ENCODE measurements at places on chromosomes 4 and X.
A peak's percentile ranks its signal among the peaks of the same experiment; 100 is the strongest.

DNA sequence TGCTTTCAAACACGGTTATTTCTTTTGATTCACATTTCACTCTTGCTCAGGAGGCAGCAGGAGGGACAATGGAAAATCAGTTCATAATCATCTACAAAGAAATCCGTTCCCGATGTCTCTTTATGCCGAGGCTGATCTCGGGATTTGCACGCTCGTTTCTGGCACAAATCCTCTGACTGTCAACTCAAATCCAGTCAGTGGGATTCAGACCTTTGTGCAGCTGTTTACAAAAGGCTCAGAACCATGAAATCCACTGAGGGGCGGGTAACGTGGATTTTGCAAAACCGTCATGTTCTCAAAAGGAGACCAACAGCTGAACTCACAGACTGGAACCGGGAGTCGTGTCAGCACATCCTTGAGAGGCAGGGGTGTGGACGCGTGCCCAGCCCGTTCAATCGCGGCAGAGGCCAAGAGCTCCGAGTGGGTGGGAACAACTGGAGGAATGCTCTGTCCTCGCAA is 46.4 kb downstream of the ACOX3 start:
- no peak for DNase-seq

DNA sequence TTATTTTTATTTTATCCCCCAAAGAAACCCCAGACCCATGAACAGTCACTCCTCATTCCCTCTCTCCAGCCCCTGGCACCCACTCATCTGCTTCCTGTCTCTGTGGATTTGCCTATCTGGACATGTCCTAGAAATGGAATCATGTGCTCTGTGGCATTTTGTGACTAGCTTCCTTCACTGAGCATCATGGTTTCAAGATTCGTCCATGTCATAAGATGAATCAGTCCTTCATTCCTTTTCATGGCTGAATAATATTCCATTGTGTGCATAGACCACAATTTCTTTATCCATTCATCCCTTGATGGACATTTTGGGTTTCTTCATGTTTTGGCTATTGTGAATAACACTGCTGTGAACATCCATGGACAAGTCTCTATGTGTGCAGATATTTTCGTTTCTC is 10.2 kb downstream of the ABCD1 start:
- peak; percentile 4 for DNase-seq

GRCh38 chrX:35382966-35383365 is 415.2 kb upstream of the MAGEB16 start:
- no peak for DNase-seq

DNA sequence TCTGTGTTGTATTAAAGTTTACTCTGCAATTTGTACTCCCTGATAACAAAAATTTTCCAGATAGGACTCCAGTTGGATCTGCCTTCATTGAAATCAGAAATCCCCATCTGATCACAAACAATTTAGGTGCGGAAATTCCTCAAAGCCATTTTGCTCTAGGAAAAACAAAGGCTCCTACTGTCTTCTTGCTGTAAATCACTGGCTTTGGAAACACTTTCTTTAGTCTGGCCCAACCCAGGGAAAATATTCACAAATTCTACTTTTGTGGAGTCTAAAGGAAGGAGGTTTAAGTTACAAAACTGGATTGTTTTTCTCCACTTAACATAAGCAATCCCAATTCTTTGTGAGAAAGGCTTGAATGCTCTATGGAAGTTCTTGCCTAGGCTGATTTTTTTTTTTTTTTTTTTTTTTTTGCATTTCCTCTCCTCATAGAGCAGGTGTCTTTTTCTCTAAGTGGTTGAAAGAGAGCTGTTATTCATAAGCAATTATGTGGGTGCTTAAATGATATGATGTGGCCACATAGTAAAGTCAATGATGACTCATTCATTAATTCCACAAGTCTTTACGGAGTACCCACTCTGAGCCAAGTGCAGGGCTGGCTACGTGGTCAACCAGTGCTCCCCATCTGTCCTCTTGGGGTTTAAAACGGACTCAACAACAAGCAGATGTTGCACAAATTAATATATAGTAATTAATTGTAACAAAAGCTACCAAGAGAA is 261.4 kb downstream of the LDB2 start:
- DNase-seq: no peak

GRCh38 chrX:41275661-41276609 is 58.0 kb upstream of the DDX3X start:
- peak; percentile 61 for DNase-seq

DNA sequence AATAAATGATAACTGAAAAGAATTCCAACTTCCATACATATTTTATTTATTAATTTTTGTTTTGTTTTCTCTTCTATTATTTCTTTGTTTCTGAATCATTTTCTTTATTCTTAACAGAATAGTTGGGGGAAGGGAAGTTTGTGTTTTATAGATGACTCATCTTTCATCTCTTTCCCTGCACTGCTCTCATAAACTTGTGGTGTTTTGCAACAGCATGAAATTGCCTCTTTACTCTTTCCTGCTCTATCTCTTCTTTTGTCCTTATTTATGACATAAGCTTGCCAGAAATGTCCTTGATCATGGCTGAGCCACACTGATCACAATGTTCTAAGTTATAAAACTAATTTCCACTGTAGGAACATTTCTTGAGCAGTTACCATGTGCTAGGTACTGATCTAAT is 22.3 kb downstream of the QRFPR start:
- no peak for DNase-seq

DNA sequence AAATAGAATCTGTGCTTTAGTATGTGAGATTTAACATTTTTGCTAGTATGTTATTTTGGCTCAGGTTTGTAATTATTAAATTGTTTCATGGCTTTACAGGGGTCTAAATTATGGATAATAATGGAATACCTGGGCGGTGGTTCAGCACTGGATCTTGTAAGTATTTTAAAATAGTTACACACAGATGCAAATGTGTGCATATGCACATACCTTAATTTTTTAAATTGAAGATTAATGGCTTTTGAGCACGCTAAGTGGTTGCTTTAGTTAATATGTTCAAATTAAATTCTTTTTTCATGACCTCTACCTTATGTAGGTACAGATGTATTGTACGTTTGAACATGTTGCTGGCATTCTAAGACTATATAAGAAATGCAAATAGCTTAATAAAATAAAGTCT is 40.2 kb downstream of the STK26 start:
- DNase-seq: no peak

GRCh38 chr4:8648816-8649630 is 56.5 kb downstream of the CPZ start:
- DNase-seq: no peak

DNA sequence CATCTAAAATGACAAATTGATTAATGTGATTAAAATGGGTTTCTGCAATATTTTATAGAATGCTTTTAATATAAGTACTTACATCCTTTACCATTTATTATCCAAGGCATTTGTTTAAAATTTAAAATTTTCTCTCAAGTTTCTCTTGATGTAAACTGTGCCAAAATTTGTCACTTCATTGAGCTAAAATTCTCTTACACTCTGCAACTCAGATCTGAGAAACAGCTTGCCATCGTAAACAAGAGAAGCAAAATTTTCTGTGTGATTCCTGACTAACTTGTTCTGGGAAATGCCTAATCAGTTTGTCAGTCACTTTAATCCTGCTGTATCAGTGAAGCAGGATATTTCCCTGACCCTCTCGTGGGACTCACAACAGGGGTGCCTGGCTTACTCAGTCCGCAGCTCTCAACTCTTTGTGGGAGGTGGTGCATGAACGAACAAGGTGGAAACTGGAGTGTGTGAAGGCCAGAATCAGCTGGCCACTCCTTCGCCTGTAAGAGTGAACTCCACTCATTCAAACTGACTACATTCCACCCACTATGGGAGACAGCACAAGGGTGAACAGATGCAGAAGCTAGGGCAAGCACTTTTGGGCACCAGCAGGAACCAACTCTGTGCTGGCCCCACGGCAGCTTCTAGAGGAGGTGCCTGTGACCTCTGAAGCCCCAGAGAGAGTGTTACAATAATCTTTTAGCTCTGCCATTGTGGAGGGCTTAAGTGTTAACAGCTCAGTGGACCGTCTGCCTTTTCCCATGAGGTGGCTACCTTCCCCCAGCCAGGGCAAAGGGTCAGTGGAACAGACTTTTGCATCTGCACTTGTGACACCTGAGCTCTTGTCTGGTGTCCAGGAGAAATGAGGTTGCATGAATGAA is 349.4 kb downstream of the FAT4 start:
- no peak for DNase-seq

DNA sequence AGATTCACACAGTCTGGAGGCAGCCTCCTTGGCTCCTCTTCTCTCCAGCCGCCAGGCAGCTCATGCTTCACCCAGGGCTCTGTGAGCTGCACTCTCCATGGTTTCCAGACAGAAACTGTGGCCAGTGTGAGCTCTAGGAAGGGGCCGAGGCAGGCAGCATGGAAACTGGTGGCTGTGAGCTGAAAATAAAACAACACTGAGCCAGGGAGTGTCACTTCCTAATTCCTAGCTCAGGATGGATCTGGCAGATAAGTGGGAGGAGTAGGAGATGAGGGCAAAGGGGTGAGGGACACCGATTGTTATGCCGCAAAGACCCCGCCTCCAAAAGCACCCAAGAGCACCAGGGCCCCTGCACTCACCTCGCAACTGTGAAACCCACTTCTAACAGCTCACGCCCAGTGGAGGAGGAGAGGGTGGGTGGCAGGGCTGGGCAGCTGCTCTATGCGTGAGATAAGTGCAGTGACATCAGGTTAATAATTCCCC is 69.8 kb downstream of the FHDC1 start:
- DNase-seq: peak; percentile 29

DNA sequence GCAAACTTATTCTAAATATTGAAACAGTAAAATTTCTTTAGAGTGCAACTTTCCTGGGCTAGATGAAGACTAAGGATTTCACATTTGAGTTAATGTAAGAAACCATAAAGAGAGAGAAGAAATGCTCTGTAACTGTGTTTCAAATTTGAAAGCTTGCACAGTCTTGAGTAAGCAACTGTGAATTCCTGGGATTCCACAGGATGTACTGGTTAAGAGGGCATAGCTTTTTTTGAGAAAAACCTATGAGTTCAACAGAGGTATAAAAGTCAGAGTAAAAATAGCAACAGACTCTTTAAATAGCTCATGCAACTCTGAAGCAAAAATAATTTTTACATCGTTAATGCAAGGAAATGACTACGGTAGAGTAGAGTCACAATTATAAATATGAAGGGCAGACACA is 25.5 kb downstream of the ZNF330 start:
- no peak for DNase-seq

- DNase-seq: no peak
Observed at GRCh38 chr4:169626331-169627282, 6.2 kb downstream of the CLCN3 start.

DNA sequence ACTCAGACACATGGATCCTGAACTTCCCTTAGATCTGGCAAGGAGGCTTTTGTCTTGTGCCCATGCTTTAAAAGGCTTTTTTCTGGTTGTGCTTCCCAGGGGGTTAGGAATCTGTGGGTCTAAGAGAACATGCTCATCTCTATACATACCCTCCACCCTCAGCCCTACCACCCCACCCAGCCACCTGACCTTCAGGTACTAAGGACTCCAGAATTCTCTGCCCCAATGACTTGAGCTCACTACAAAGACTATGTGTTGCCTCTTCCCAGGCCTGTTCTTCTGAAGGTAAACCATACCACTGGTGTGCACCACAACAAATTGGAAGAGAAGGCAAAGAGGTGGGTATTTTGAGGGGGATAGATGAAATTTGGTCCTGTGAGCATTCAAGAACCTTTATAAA is 167.3 kb upstream of the ETNPPL start:
- no peak for DNase-seq

- DNase-seq: no peak
Observed at GRCh38 chr4:87073199-87074120, 138.6 kb downstream of the AFF1 start.

DNA sequence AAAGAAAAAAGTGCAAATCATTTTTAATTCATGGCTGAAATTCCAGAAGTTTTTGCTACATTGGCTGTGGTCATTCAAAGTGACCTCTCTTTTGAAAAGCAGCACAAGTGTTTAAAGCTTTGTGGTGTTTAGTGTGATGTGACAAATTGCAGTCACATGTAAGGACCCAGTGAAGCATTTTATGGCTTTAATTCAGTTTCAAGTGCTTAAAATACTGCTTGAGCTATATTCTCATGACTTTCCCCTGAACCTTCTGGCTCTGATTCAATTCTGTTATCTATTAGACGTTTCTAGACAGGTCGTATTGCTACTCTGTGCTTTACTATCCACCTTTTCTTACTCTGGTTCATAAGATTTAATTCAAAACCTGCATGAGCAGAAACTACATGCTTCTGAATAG is 105.8 kb downstream of the FAT4 start:
- no peak for DNase-seq

- no peak for DNase-seq
Observed at GRCh38 chr4:183600189-183600685, 58.7 kb downstream of the RWDD4 start.

DNA sequence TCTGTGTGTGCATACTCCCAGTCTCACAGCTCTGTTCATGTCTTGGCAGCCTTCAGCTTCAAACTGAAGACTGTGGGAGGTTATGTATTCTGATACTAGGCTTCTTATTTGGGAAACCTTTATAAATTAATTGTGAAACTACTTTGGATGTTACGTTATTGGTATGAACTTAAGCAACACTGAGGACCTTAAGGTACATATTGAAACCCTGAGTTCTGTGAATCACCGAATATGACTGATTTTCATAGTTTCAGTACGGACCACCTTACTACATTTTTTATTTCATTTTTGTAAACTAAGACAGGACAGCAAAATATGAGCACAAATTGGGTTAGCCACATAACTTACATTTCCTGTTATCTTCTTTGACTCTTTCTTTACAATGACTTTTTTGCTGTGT is 498.4 kb downstream of the PDGFC start:
- DNase-seq: no peak
